Mucosa of descending colon (tissue), 3 donors: ENCODE measurements at places on chromosomes 6 and 20.

- no peak for DNase-seq
These were observed 82.2 kb downstream of the GPR63 start for GRCh38 chr6:96755096-96755495.

DNA sequence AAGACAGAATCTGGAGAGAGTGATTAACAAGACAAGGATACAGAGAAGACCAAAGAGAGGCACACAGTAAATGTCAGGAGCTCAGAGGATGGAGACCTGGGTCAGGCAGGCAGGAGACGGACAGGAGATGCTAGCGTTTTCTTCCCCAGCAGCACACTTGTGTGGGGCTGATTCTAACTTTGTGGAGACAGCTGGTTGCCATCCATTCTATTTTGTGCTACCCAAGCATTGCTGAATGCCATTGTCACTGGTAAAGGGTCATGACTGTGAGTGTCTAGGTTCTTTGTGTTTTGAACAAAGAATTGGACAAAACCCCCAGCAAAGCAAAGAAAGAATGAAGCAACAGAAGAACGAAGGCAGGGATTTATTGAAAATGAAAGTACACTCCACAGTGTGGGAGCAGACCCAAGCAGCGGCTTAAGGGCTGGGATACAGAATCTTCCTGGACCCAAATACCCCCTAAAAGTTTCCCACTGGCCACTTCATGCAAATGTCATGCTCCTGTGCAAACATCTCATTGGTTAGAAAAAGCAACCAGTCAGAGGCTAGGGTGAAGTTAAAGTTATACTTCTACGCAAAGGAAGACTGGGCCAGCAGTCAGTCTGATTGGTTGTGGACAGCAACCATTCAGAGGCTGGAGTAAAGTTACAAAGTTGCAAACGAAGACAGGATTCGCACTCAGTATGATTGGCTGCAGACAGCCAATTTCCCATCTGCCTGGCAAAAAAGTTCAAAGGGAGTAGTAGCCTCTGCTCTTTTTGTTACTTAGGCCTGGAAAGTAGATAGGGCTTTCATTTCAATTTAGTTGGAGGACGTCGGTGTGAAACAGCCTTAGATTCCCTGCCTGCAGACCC is 17.5 kb downstream of the PTK7 start:
- peak; percentile 31 for DNase-seq

DNA sequence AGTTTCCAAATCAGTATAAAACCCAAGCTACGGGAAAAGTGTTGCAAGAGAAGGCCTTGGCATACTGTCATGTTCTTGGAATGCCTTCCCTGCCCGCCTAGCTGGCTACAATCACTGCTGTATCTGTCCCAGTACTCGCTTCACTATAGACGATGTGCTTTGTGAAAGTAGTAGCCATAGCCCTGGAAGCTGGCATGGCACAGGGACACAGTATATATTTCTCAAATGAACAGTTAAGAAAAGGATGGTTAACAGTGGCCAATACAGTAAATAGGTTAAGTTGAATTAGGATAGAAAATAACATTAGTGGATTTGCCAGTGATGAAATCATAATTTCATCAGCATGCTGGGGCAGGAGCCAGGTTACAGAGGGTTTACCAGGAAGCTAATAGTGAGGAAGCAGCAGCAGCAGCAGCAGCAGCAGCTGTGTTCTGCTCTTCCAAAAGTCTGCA is 499.3 kb downstream of the CDKAL1 start:
- DNase-seq, result no peak

GRCh38 chr6:57307850-57308249 is 9.6 kb upstream of the PRIM2 start:
- DNase-seq, result no peak

DNA sequence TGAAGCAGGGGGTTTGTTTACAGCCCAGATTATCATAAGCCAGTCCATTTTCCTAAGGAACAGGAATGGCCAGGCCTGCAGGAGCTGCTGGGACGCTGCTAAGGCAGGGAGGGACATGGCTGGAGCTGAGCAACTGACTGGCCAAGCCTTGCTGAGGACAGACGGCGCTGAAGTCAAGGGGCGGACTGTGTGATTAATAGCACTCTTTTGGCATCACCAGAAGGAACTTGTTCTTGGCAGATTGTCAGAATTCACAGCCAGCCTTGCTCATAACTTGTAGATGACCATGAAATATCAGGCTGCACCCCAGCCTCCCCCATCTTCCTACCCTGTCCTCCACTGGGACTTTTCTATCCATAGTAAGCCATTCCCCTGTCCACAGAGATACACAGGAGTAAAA is 218.8 kb upstream of the RNF24 start:
- DNase-seq, result no peak

- no peak for DNase-seq
These were observed 23.4 kb downstream of the MGME1 start for GRCh38 chr20:17992224-17992637.

DNA sequence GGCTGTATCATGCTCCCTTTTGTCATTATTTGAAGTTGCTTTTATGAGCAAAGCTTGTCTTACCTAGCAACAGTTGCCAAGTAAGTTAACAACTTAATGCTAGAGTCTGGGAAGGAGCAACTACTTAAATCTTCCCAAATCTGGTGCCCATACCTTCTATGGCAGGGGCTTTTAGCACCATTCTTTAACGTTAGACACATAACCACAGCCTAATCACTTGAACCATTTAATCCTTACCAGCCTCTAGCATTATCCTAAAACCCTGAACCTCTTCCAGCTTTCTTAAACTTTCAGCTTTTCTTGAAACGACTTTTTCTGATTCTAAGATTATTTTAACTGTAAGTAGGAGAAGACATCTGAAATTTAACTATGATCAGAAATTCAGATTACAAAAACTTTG is at the start of gene C6orf163:
C6orf163 (plus strand) TSS at position 83 of the 400 bp plus-strand sequence; CDS start at position 370, 287 bp downstream.
- DNase-seq, result no peak

DNA sequence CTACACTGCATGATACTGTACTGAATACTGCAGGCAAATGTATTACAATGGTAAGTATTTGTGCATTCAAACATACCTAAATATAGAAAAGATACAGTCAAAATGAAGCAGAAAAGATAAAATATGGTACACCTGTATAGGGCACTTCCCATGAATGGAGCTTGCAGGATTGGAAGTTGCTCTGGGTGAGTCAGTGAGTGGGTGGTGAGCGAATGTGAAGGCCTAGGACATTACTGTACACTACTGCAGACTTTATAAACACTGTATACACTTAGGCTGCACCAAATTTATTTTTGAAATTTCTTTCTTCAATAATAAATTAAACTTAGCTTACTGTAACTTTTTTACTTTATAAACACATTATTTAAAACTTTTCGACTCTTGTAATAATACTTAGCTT is 213.1 kb downstream of the ATXN1 start:
- no peak for DNase-seq

GRCh38 chr6:29947077-29947980 is 5.0 kb downstream of the HLA-A start:
- no peak for DNase-seq

- no peak for DNase-seq
These were observed 16.1 kb upstream of the CALHM6 start for GRCh38 chr6:116445102-116445501.

DNA sequence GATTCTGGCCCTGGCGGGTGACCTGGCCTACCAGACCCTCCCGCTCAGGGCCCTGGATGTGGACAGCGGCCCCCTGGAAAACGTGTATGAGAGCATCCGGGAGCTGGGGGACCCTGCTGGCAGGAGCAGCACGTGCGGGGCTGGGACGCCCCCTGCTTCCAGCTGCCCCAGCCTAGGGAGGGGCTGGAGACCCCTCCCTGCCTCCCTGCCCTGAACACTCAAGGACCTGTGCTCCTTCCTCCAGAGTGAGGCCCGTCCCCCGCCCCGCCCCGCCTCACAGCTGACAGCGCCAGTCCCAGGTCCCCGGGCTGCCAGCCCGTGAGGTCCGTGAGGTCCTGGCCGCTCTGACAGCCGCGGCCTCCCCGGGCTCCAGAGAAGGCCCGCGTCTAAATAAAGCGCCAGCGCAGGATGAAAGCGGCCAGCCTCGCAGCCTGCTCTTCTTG is 868 bp upstream of the SLC2A4RG start:
- DNase-seq, result peak; percentile 77

- no peak for DNase-seq
These were observed 98.7 kb downstream of the TSHZ2 start for GRCh38 chr20:53070706-53071392.

DNA sequence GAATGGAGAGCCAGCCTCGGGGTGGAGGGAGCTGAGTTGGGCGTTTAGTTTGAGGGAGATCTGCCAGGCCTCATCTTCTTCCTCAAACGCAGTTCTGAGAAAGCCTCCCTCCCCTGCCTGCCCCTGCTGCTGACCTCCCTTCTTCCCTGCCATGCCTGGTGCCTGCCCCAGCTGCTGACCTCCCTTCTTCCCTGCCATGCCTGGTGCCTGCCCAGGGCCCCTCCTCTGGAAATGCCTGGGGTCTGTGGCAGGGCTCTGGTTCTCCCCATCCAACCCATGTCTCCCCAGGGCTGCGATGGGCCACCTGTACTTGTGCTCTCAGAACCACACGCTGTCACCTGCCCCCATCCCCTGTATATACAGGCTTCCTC is 114.6 kb downstream of the VEGFA start:
- no peak for DNase-seq

DNA sequence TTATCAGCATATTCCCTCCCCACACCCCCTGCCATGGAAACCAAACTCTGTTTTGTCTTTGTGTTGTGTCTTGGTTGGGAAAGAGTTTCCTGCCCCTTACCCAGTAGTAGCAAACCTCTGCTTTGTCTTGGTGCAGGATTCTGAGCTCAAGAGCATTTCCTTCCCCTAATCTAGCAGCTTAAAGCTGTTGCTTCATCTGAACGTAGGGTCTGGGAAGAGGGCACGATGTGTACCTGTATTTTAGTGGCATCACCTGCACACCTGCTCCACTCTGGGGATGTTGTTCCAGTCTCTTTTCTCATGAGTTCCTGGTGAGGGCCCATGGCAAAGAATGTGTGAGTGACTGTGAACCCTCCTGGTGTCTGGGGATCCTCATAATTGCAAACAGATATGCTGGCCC is 164.7 kb downstream of the SCP2D1 start:
- no peak for DNase-seq

DNA sequence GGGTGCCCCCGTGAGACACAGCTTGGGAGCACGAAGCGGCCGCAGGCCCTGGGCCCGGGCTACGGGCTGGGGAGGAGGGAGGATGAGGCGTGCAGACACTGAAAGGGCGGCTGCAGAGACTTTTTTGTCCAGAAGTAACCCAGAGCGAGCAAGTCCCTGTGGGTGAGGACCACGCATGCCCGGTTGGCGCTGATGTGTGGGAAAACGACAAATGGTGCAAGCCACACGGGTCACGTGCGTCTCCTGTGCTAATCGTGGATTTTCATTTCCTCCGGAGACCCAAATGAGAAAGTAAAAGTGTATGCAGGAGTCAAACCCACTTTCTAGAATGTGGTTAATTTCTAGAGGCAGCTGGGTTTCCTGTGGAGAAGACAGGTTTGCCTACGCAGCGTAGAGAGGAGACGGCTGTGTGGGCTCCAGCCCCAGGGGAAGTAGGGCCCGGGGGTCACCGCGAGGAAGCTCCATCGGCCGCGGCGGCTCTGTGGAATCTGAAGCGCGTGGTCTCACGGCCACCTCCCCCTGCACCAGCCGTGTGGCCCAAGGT is 19.0 kb downstream of the DLL1 start:
- DNase-seq, result peak; percentile 83

GRCh38 chr20:62777528-62777830 is 18.8 kb upstream of the MRGBP start:
- DNase-seq, result no peak

DNA sequence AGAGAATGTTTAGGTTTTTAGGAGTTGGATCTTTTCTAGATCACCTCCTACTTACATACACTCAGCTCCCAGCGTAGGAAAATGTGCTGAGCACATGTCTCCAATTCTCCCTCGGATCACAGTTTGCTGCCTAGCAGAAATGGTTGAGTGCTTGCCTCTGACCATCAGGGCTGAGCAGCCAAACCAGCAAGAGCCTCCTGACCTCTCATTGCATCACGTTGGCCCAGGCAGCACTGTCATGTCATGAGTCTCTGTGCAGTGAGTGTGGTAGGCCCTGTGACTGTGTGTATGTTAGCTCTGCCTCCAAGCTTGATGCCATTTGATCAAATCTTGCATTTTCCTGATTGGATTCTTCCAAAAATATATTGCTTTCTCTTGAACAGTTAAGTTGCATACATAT is 112.0 kb downstream of the LRRC1 start:
- no peak for DNase-seq

- DNase-seq, result peak; percentile 26
These were observed 14.0 kb downstream of the CDH26 start for GRCh38 chr20:59972037-59972801.

- DNase-seq, result peak; percentile 79
These were observed at the start of gene KCNG1 for GRCh38 chr20:51022803-51023616. Gene KCNG1, minus strand, starts transcription at chr20:51023107. Its CDS starts 12,769 bp downstream, at chr20:51010338.

DNA sequence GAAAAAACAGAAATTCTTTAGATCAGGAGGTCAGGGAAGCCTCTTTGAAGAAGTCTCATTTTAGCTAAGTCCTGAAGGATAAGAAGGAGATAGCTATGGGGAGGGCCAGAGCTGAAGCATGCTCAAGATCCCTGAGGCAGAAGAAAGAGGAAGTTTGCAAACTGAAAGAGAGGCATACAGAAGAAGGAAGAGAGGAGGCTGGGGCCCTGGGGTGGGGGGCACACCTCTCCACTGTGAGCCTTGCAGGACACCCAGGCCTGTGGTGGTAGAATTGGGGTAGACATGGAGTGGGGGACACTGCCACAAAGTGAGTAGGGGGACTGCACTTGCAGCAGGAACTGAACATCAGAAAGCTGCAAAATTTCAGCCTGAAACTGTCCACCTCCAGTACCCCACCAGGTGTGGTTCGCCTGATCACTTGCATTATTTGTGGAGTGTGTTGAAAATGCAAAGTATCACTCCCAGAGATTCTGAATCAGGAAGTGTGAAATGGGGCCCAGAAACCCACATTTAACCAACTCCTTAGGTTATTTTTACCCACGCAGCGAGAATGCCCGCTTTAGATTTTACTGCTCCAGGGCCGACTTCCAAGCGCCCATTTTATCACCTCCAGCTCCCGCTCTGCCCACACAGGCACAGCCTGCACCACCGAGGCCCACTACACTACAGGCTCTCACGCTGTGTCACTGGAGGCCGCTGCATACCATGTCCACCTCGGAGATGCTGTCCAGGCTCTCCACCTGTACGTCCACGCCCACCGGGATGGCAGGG is 44.0 kb downstream of the GABRR2 start:
- no peak for DNase-seq

DNA sequence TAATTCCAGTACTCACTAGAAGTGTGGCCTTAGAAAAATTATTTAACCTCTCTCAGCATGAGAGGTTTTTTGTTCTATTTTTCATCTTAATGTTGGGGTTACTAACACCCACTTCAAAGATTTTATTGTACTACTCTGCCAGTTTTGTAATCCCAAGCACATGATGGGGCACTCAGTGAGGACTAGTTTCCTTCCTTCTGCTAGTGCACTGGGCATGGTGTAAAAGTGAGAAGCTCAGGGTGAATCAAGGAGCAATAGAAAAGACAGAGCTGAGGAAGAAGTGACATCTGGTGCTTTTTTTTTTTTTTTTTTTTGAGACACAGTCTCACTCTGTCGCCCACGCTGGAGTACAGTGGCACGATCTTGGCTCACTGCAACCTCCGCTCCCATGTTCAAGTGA is 439.4 kb upstream of the ARID1B start:
- DNase-seq, result no peak

- DNase-seq, result no peak
These were observed 7.6 kb upstream of the KCNK16 start for GRCh38 chr6:39330057-39330456.
